ENCODE measurements at places on chromosomes 12 and 14.

DNA sequence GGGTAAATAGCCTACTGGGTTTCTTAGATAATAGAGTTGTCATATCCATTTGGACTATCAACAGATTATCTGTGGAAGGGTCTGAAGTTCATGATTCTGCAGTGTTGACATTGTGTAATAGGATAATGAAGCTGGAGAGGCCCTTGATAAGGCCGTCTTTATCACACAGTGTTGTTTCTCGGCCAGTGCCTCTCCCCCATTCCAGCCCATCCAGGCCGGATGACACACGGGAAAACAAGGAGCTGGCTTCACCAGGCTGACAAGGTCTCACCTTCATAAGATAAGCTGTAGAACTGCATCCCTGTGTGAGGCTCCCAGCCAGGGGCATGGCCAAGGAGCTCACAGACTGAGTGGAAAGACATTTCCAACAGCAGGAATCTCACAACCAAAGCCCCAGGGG is 8.7 kb upstream of the EML1 start:
- DNase-seq, result no peak

DNA sequence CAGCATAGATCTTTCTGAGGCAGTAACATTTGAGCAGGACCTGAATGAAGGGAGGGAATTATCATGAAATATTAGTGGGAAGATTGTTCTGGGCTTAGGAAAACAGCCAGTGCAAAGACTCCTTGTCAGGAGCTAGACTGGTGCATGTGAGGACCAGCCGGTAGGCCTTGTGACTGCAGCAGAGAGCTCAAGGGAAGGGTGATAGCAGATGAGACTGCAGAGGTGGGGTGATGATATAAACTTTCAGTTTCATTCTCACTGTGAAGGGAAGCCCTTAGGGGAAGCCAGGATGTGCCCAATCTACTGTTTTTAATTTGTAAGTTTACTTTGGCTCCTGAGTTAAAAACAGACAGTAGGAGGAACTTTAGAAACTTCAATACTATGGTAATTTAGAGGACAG is 12.4 kb downstream of the IL22 start:
- DNase-seq, result peak; percentile 30

DNA sequence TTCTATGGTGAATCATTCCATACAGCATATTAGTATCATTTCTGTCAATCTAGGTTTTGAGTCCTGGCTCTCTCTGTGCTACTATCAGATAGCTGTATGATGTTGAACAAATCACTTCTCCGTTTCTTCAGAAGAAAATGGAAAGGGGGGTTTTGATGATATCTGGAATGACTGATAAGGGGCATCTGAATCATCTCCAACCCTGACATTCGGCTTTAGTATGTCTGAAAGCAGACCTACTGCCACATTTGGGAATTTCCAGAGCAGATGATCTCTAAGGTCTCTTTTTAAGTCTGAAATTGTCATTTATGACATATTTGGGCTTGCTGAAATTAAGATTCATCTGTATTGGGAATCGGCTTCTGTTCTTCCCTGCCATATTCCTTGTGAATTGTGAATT is 10.1 kb downstream of the MLF2 start:
- no peak for DNase-seq

GRCh38 chr12:127399451-127399850 is 867.5 kb upstream of the TMEM132C start:
- DNase-seq, result no peak

DNA sequence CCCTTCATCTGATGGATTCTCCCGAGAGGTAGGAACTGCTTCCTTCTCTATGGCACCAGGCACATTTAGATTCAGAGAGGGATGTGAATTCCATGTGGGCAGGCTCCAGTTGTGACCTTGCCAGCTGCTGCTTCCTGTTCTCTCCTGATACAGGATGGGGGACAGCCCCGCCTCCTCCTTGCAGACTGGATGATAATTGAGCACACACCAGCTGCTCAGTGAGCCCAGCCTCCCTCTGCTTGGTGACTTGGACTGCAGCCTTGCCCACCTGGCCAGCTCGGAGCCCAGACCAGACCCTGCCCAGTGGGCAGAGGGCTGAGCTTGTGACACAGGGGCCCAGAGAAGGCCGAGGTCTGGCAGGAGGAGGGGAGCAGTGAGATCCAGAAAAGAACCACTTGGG is 90.2 kb downstream of the CALM1 start:
- DNase-seq, result no peak

- DNase-seq, result no peak
These were observed 45.2 kb downstream of the GRIP1 start for GRCh38 chr12:66633676-66634075.

DNA sequence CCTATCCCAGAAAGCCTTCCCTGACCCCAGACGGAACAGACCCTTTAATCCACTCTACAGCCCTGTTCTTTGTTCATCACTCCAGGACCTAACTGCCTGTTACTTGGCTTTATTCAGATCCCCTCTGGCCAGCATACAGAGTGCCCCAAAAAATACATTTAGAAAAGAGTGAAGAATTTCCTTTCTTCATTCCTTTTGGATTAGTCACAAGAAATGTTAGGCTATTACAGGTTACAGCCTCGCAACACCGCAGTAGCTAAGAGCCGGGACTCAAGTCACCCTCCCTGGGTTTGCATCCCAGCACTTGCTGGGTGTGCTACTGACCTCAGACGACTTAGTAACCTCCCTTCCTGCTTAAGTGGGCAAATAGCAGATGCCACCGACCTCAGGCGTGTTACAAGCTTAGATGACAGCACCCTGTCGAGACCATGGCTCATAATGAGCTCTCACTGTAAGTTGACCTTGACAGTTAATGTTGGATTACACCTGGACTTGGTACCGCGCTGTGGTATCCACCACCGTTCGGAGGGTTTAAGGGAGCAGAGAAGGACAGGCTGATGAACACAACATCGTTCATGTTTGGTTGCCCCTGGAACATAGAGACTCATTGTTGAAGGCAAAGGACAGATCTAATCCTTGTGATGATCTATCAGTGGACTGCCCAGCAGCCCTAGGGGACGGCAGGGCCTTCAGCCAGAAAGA is 12.9 kb downstream of the GLRX5 start:
- no peak for DNase-seq

GRCh38 chr14:75260025-75260763 is 18.4 kb upstream of the FOS start:
- no peak for DNase-seq

DNA sequence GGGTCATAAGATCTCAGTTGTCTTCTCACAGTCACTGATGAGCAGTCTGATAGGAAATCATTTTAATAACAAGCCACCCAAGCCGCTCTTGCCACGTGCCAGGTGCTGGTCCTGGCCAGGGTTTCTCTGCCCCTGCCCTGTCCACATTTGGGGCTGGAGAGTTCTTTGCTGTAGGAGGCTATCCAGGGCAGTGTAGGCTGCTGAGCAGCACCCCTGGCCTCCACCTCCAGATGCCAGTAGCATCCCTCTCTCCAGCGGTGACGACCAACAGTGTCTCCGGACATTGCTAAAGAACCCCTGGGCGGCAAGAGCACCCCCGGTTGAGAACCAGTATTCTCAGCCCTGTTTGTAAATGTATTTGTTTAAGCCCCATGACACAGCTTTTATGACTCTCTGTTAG is 243.7 kb downstream of the GLT1D1 start:
- no peak for DNase-seq

DNA sequence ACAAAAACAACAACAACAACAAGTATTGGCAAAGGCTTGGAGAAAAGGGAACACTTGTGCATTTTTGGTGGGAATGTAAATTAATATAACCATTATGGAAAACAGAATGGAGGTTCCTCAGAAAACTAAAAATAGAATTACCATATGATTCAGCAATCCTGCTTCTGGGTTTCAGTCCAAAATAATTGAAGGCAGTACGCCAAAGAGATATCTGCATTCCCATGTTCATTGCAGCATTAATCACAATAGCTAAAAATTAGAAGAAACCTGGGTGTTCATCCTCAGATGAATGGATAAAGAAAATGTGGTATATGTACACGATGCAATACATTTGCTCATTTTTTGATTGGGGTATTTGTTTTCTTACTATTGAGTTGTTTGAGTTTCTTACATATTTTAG is 813.0 kb downstream of the NRXN3 start:
- DNase-seq, result no peak

DNA sequence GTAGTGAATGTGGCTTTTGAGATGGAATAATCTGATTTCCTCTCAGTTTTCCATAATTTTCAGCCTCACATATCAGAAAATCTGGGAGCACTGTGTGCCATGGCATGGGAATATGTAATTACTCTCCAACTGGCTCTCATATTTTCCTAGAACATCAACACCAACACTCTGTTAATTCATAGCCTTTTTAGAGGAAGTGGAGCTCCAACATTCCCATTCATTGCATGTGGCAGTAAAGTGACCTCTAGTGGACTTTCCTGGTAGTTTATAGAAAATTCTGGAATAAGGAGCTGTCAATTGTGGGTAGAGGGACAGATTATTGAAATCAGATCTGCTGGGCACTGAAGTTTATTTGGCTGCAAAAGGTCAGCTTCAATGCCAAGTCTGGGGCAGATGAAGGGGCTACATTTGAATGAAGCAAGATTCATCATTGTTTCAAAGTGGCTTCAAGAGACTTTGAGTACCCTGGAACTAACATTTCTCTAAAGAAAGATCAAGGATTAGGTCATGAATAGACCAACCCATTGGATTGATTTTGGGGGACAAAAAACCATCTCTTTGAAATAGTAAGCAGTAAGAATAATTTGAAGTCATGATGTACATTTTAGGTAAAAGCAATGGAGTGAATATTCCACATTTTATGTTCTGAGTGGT is 23.6 kb upstream of the USP44 start:
- no peak for DNase-seq

- no peak for DNase-seq
These were observed 1278.1 kb downstream of the AACS start for GRCh38 chr12:126343321-126343720.

DNA sequence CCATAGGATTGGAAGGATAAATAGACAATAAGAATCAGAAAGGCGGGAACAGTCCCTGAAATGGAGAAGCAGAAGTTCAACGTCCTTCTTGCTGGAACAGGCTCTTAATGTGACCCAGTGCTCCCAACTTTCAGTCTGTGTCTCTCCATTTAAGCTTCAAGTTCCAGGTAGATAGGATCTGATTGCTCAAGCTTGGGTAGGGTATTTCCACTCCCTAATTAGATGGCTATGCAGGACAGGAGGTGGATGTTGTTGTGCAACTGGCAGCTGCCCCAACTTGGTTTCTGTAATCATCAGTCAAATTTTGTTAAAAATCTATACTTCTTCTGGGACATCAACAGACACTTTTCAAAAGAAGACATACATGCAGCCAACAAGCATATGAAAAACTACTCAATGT is 266.2 kb downstream of the C12orf75 start:
- no peak for DNase-seq

- no peak for DNase-seq
These were observed 13.2 kb downstream of the ZNF219 start for GRCh38 chr14:21084998-21085853.

DNA sequence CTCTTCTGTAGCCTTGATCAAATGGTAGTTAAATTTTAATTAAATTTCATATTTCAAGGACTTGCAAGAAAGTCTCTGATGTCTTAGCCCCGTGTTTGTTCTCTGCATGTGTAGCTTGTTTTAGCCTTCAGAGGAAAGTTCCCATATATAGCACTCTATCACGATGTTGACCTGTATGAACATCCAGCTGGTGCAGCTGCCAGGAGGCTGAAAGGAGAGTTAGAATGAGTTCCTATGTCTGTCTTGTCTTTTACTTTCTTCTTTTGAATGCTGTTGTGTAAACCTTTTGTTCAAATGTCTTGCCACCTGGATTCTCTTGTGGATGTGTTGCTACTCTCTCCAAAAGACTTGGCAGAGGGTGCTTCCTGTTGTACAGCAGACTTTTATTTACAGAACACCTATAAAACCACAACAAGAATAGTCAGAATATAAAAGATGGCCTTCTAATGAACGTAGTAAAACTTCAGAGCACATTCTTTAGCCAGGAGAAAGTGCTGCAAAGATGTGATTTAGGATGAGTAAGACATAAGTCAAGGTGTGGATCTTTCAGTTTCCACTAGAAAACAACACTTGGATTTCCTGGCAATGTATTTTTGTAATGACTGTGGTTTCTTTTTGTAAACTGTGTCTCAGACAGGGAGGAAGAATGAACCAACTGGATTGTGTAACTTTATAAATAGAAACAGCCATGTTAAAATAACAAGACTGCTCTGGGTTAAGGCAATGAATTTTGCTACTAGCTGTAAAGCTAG is 17.2 kb downstream of the NAV3 start:
- no peak for DNase-seq

DNA sequence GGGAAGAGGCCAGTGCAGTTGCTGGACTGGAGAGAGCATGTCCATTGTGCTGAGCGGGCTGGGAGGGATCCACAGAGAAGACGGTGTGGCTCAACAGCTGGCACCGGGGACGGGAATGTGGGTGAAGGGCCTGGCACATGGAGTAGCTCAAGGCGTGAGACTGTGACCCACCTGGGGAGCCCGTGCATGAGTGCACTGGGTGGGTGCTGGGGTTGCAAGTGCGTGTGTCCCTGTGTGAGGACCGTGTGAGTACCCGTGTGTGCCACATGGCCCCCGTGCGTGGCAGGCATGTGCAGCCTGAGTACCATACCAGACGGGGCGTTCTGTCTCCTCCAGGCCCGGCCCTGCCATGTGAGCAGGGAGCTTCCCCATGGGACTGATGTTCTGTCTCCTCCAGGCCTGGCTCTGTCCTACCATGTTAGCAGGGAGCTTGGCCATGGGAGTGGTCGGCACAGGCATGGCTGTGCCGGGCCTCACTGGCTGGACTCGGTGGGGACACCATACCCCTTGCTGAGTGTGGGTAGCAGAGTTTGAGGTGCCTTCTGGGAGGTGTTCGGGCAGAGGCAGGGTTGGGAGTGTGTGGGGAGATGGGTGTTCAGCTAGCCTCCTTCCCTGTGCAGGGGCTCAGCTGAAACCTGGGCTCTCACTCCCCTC is 234.4 kb downstream of the TMEM121 start:
- no peak for DNase-seq

- DNase-seq, result peak; percentile 3
These were observed 55.2 kb downstream of the ERO1A start for GRCh38 chr14:52640137-52640536.

DNA sequence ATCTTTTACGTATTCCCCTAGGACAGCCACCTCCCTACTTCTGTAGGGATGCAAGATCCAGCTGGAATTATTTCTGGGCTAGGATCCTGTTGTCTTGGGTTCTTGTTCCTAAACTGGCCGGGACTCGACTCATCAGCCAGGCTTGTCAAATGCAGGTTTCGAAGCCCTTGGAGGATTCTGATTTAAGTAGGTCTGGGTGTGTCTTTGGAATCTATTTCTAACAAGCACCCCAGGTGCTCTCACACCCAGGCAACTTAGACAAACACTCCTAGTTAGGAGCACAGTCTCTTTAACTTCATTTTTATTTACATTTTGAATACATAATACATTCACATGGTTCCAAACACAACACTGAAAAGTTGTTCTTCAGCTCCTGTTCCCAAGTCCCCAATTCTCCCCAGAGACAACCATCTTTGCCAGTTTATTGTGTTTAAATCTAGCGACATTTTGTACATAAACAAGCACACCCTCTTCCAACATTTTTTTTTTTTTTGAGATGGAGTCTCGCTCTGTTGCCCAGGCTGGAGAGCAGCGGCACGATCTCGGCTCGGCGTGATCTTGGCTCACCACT is 20.9 kb downstream of the MORN3 start:
- DNase-seq, result no peak

- DNase-seq, result no peak
These were observed 19.4 kb downstream of the PYGL start for GRCh38 chr14:50924843-50925242.
